Panc1 (cell line): ENCODE measurements at places on chromosomes 13 and 19.

DNA sequence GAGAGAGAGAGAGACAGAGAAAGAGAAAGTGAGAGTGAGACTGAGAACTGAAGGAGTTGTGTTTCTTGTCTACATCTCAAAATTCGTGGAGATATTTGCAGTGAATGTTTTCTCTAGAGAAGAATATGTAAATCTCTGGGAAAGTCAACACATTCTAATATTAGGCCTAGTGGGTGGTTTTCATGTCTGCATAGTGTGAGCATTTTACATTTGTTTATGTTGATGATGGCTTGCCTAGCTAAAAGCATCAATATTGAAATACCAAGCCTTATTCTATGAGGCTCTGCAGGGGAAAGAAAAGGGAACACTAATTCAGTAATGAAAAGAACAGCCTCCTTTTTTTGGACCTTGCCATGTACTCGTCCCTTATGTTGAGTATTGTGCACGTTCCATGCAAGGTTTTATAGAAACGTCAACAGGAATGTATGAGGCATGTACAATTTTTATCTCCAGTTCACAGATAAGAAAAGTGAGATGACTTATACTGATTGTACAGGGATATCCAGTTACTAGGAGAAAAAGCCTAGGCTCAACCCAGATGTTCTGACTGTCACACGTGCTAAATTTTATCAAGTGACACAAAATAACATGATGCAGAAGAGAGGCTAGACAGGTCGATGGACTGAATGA is 1288.9 kb upstream of the SLC10A2 start:
- DNase-seq: no peak

- DNase-seq: no peak
These were observed 487.3 kb downstream of the TSHZ3 start for GRCh38 chr19:30861919-30862318.

DNA sequence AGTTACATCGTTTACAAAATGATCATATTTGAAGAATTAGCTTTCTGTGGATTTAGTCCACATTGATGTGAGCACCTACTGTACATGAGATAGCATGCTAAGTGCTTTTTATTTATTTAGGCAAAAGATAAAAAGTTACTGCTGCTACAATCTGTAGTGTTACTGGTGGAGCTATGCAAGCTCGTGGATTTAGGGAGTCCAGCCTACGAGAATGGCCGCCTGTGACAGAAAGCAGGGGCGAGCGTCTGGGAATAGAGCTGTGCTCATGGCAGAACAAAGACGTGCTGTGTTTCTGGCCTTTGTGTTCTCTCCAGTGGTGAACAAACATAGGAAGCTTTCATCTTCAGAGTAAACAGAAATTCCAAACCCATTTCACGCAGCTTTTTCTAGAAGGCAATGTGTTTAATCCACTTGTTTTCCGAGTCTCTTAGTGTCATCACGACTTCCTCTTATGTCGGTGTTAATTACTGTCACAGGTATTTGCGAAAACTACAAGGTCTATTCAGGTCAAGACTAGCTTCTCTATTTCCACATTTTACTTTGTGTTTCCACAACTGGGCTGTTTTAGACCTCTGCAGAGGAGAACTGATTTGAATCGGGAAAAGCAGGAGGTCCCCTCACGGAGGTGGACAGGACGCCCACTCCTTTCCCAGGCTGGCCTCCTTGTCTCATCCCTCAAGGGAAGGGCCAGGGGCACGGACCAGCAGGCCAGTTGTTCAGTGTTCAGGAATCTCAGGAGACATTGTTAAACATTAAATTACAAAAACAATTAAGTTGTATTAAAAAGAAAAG is 67.3 kb downstream of the ATP11A start:
- no peak for DNase-seq

DNA sequence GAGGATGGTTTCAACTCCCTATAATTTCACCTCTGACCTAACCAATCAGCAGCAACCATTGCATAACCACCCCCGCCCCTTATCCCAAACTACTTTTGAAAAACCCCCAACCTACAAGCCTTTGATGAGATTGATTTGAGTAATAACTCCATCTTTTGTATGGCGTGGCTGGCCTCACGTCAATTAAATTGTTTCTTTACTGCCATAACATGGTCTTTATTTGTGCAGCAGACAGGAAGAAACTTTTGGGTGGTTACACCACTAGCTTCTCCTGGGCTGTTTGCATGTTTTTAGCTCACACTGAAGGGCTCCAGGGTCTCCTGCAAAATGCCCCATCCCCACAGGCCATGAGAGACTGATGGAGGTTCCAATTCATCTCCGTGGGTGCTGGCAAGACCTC is 34.0 kb upstream of the PEG3 start:
- no peak for DNase-seq

DNA sequence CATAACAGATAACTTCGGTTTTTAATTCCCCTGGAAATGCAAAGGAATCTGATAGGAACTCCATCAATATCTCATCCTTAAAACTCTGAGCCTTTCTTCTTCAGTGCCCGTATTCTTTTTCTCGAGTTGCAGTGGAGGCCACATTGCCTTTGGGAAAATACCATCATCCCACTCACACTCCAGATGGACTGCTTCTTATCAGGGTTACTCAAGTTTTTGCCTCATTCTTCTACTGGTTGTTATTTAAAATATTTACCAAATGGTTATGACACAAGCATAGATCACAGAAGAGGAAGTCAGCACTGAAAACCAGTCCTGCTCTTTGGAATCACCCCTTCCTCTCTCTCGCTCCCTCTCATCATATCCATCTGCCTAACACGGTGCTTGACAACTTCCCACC is 1020.5 kb upstream of the SLC10A2 start:
- no peak for DNase-seq

- DNase-seq: no peak
These were observed 12.3 kb downstream of the DDX39A start for GRCh38 chr19:14406645-14407401.

- DNase-seq: no peak
These were observed 56.8 kb upstream of the KLF12 start for GRCh38 chr13:74190999-74191398.

DNA sequence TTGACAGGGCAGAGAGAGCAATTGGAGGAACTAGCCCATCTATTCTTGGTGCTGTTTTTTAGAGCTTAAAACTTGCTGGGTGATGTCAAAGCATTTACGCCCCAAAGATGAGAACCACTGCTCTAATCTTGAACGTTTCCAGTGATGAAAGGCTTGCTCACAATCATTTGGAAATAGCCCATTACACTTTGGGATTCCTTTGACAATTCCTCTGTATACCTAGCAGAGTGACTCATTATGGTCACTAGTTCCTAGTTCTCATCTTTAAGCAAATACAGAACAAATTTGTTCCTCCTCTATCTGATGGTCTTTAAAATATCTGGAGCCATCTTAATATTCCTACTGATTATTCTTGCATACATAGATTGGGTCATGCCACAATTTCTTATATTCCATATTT is 112.3 kb downstream of the GPC6 start:
- DNase-seq: no peak
